ENCODE measurements at places on chromosomes 16 and 17. TPM values are rescaled to one million over a fixed set of nuclear protein-coding genes. Genes with fewer than 3 reads are reported as not detected.

- peaks cover 14% of the 10 kb centered on the region for H3K36me3 ChIP-seq
- no peak overlapping the region for H3K4me3 ChIP-seq
- peaks cover 11% of the 10 kb centered on the region for H3K4me1 ChIP-seq
- H3K27me3 ChIP-seq: no peaks in the 10 kb centered on the region
Observed at GRCh38 chr16:14641926-14642325, 9.2 kb downstream of the BFAR start.

- no peaks in the 10 kb centered on the region for H3K36me3 ChIP-seq
- H3K4me1 ChIP-seq: no peaks in the 10 kb centered on the region
- H3K27ac ChIP-seq: no peak overlapping the region
- H3K4me3 ChIP-seq: no peak overlapping the region
- H3K27me3 ChIP-seq: no peaks in the 10 kb centered on the region
- DNase-seq: no peak
Observed at GRCh38 chr16:65660390-65660789, 538.5 kb upstream of the CDH11 start.

NUBP2 gene
- 55.9 TPM for total RNA-seq

DNAH17 gene
- 0.49 TPM for total RNA-seq

TP53TG3B gene
- total RNA-seq: not detected

RCVRN gene
- total RNA-seq: not detected

All from CD4-positive, alpha-beta memory T cell (primary cell).